ENCODE measurements at places on chromosomes 1 and 21. TPM values are rescaled to one million over a fixed set of nuclear protein-coding genes. Genes with fewer than 3 reads are reported as not detected.

DNA sequence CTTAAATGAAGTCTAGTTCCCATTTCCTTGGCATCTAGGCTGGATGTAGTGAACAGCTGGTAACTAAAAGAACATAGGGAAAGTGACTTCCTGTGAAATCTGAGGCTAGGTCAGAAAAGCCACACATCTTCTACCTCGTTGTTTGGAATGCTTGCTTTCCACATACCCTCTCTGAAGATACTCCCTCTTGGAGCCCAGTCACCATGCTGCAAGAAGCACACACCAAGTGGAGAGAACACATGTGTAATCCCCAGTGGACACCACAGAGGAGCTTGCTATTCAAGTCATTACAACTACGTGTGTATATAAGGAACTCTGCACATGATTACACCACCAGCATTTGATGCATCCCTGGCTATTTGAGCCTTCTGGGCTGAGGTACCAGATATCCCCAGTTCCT, 125.9 kb downstream of the RGS21 start:
- no peak for DNase-seq
- H3K36me3 ChIP-seq = no peaks in the 10 kb centered on the region
- no peaks in the 10 kb centered on the region for H3K4me1 ChIP-seq
- H3K27ac ChIP-seq = no peak overlapping the region
- H3K4me3 ChIP-seq = no peak overlapping the region
- peaks cover 4% of the 10 kb centered on the region for H3K27me3 ChIP-seq

DNA sequence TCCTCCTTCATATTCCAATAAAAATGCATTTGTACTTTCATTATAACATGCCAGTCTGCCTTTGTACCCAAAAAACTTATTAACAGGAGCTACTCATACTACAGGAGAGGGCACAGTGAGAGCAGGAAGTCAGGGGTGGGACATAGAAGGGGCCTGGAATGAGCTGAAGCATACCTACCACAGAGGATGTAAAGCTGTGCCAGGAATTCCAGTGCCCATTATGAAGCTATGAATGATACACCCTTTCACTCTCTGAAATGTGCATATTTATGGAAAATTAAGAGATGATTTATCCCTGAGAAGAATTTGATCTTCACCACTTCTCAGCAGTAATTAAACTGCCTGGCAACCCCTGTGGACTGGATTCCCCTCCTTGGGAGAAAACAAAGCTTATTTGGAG, 65.8 kb downstream of the ATP5PO start:
- no peaks in the 10 kb centered on the region for H3K36me3 ChIP-seq
- no peak for DNase-seq
- H3K4me3 ChIP-seq = no peak overlapping the region
- no peaks in the 10 kb centered on the region for H3K27me3 ChIP-seq
- H3K27ac ChIP-seq = no peak overlapping the region

LDLRAD1 gene
- not detected for total RNA-seq

DNA sequence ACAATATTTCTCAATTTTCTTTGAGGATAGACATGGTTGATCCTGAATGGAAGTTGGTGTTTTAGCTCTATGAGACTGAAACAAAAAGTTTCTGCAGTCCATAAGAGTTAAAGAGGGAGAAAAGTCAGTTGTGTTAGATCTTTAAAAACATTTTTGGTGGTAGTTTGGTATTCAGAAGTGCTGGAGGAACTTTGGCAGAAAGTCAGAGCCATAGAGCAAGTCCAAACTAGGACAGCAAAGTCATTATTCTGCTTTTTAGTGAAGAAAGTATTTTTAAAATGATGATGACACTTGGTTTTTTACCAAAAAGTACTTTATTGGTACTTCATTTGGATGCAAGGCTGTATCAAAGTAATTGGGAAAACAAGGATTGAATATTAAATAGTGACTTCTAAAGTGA, 41.8 kb downstream of the FNBP1L start:
- H3K36me3 ChIP-seq = no peaks in the 10 kb centered on the region
- DNase-seq = no peak
- H3K27ac ChIP-seq = no peak overlapping the region
- H3K4me3 ChIP-seq = no peak overlapping the region

DNA sequence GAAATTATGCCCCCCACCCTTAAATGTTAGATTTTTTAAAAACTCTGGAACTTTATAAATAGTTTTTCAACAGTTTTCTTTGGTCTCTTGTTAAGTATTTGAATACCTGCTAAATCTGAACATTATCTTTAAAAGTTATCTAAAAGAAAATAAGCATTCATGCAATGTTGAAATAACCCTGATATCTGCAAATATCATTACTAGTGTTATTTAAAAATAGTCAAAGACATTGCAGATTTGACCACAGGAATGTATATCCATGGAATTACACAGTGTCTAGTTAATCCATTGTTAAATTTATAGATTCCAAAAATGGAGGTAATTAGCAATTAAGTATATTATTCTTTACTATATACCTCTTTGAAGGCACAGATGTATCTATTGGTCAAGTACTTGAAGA, 42.0 kb downstream of the PRRX1 start:
- no peaks in the 10 kb centered on the region for H3K27me3 ChIP-seq
- H3K4me1 ChIP-seq = no peaks in the 10 kb centered on the region
- DNase-seq = no peak

Data from activated CD4-positive, alpha-beta T cell treated with anti-CD3 and anti-CD28 coated beads, Interleukin-2, amount 10 ng/mL, durations not matched to agents 24 days and 14 days (primary cell).